NCI-H2081 (cell line): ENCODE measurements at places on chromosomes 12 and 14.

DNA sequence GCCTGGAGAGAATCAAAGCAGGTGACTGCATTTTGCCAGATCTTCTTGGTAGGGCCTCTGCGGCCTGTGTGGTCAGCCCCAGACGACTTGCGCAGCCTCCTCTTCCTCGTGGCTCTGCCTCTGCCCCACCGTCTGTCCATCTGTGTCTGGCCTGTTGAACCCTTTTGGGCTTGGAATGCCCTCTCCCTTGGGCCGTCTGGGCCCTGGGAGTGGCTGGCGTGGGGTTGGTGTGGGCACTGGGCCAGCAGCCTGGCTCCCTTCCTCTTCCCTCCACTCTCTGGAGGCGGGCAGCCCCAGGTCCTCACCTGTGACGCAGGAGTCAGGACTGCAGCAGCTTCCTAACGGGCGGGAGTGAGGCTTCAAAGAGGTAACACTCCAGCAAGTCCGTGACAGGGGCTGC lies 9.7 kb upstream of the CCDC197 start:
- DNase-seq, result no peak

- no peak for DNase-seq
Measured at GRCh38 chr14:66117600-66117999, 368.6 kb upstream of the CCDC196 start.

GRCh38 chr12:95385246-95386035 lies 88.5 kb upstream of the METAP2 start:
- no peak for DNase-seq

GRCh38 chr12:48901278-48901677 lies 24.0 kb downstream of the FKBP11 start:
- no peak for DNase-seq

DNA sequence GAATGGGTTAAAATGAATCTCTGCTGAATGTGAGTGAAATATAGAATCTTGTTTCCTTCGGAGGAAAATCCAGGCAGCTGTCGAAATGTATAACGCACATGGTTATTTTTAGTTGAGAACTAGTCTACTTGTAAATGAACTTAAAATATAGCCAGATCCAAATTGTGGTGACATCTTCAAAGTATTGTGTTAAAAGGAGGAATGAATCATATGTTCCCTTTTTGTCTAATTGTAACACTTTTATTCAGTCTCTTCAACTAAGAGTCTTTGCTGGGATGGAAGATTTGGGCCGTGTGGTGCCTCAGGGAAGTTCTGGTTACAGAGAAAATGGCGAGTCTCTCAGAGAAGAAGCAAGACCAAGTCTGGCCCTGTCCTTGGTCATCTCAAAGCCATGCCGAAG lies 82.5 kb downstream of the SLC4A8 start:
- no peak for DNase-seq

DNA sequence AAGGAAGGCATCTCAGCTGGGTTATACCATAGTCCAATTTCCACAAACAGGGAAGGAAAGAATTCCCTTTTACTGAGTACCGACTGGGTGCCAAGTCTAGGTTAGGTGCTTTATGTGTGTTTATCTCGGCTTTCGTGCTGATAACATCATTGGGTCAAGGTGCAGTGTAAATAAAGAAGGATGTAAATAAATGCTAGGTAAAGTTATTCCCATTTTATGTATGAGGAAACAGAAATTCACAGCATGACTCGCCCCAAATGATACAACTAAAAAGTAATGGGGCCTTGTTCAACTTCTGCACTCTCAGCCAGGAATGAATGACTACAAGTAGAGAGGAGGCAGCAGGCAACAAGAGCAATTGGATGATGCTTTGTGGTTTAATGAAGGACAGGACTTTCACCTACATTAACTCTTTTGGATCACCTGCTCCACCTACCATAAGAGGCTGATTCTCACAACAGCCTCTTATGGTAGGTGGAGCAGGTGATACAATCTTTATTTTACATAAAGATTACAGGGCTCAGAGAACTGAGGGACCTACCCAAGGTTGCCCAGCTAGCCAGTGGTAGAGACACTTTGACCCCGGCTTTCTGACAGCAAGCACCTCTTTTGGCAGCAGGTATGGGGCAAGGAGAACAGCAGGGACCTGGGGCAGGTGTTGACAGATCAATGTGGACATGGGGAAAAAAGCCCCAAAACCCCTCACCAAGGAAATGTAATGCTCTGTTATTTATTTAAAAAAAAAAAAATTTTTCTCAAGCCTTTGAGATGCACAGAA lies 213.4 kb upstream of the NUDT4 start:
- DNase-seq, result no peak
